ENCODE measurements at places on chromosomes 2 and 18.

DNA sequence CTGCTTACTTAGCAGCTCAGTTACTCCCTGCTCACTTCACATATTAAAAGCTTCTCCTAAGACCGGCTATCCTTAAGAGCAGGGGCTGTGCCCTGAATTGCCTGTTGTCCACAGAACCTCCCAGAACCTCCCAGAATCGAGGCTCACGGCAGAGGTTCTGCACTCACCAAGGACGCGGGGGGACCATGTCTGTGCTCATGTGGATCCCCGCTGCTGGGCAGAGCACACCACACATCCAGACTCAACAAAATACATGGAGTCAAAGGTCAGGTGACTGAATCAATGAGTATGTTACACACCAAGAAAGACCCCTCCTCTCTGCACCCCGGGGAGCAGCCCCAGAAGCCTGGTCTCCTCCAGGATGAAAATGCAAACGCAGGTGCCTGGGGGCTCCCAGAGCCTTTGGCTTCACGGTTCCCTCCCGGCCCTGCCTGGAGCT lies 149.0 kb downstream of the MBP start:
- no peak for DNase-seq

DNA sequence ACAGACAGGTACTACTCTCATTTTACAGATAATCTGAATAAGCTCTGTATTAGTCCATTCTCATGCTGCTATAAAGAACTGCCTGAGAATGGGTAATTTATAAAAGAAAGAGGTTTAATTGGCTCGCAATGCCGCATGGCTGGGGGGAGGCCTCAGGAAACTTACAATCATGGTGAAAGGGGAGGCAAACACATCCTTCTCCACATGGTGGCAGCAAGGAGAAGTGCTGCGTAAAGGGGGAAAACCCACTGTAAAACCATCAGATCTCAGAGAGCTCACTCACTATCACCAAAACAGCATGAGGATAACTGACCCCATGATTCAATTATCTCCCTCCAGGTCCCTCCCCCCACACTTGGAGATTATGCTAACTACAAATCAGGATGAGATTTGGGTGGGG lies 254.4 kb downstream of the KCNE4 start:
- no peak for DNase-seq

DNA sequence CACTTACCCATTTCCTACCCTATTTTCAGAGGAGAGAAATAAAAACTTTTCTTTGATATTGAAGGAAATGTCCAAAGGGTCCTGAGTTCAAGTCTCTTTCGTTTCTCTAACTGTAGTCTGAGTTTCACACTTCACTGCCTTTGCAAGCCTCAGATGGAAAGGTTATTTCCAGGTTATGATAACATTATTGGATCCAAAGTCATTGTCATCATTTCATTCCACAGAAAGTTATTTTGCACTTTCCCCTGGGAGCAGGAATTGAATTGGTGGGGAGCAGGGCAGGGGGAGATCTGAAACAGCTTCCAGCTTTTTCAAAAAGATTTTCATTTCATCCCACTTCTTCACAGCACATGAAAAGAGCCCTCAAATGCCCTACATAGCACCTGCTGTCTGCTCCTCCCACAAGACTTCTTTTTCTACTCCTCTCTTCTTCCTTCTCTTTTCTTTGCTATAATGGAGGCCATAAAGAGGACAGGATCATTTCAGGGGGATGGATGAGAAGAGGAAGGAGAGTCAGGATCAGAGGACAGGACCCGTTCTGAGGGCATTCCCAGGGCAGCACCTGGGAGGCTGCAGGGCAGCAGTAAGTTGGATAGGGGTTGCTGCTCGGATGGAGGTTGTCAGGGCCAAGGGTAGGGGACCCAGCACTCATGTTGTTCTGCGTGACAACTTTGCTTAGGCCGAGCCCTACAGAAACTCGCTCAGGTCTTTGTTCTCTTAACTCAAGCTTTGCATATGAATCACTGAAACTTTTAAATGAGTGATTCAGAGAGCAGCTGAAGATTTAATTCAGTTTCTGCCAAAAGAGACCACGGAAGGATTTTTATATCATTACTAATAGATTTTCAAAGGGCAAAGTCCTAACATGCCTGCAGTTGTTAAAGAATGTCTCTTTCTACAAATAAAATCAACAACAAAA lies 11.4 kb upstream of the GALNT5 start:
- no peak for DNase-seq

GRCh38 chr2:241036964-241037421 lies 38.6 kb downstream of the SNED1 start:
- DNase-seq: no peak

- DNase-seq: no peak
Measured at GRCh38 chr18:58977801-58978200, 113.1 kb downstream of the ZNF532 start.

GRCh38 chr18:64052772-64053171 lies 82.9 kb downstream of the SERPINB8 start:
- no peak for DNase-seq

- no peak for DNase-seq
Measured at GRCh38 chr2:241801611-241802420, 7.2 kb upstream of the NEU4 start.

DNA sequence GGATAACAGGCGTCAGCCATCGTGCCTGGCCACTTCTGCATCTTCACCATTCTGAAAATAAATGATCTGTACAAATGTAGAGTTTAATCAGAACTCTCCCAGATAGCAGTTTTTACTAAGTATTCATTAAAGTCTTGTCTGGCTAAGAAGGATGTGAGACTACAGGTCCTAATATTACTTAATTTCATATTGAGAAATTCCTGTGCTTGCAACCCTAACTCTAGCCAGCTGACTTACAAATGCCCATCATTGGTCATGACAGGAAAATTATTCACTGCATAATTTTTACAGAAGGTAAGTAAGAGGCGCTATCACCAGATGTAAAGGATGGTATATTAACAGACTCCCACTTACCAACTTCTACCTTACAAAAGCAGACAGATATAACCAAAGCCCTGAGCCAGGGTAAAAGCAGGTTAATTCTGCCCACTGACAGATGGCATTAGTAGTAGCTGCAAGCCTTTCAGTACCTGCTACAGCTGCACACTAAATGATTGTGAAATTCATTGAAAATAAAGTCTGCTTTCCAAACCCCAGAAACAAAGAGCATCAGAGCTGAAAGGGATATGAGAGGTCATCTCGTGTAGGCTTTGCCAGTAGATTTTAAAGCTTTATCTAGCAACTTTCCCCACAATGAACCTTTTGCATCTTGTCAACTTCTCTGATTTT lies 271.3 kb upstream of the STON1 start:
- DNase-seq: no peak

- DNase-seq: no peak
Measured at GRCh38 chr2:181185421-181185820, 205.0 kb downstream of the UBE2E3 start.

DNA sequence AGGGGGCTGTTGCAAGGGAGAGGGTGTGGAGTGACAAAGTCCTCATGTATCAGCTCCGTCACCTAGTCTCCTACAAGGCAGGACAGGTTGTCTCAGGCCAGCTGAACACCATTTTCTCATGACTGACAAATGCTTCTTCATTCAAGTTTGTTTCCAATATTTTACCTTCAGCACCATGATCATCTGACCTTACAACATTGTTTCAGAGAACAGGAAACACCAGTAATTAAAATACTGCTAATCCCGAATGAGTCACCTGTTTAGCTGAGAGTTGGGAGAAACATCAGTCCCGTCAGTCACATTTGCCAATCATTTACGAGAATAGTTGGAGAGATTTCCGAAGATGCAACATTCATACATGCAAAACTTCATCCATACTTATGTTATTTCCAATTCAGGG lies 25.7 kb upstream of the SP5 start:
- DNase-seq: no peak

DNA sequence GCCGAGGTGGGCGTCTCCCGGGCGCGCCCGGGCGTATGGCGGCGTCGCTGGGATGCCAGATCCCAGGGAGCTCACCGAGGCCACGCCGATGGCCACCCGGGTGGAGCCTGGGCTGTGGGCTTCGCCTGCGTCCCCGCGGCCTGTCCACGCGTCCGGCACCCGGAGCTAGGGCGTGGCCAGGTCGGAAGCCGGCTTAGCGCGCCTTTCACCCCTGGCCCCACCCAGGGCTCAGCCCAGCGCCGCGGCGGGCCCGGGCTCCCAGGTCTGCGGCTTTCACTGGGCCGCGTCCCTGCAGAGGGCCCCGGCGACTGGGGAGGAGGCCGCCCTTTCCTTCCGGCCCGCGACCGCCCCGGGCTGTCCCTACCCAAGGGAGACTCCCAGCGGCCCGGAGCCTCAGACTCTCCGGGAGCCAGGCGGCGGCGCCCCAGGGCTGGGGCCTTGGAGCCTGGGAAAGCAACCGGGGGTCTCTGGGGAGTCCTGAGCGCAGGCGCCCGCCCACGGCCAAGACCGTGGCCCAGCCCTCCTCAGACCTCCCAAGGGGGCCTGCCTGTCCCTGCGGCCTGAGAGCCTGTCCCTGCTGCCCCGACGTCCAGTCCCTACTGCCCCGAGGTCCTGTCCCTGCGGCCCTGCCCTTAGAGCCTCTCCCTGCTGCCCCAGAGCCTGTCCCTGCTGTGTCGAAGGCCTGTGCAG lies 36.3 kb upstream of the ITM2C start:
- no peak for DNase-seq

GRCh38 chr2:26615336-26615859 lies 25.8 kb downstream of the CIB4 start:
- no peak for DNase-seq

DNA sequence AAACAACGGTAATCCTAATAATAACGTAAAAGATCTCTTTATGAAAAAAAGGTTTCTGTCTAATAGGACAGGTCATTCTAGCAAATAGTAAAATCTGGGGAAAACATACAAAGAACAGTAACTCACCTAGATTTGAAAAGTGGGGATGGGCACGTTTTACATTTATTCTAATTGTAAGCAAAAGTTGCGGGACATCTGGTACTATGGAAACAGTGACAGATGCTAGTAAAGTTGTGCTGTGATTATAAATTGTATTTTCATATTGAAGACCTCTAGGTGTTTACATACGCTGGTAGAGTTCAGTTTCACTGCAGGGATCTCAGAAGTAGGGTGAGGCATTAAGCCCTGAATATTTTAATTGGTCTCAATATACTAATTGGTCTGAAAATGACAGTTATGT lies 422.5 kb downstream of the DPP10 start:
- no peak for DNase-seq

DNA sequence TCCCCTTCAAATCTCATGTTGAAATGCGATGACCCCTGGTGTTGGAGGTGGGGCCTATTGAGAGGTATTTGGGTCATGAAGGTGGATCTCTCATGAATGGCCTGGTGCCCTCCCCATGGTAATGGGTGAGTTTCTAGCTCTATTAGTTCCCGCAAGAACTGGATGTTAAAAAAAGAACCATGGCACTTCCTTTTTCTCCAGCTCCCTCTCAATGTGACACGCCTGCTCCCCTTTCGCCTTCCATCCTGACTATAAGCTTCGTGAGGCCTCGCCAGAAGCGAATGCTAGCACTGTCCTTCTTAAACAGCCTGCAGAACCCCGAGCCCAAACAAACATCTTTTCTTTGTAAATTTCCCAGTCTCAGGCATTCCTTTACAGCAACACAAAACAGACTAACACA lies 303.2 kb upstream of the REV1 start:
- DNase-seq: no peak

GRCh38 chr2:168156661-168157060 lies 90.7 kb downstream of the STK39 start:
- DNase-seq: no peak

- DNase-seq: no peak
Measured at GRCh38 chr2:102592601-102593000, 26.8 kb upstream of the SLC9A2 start.

GRCh38 chr18:68447286-68447685 lies 267.6 kb downstream of the TMX3 start:
- no peak for DNase-seq

DNA sequence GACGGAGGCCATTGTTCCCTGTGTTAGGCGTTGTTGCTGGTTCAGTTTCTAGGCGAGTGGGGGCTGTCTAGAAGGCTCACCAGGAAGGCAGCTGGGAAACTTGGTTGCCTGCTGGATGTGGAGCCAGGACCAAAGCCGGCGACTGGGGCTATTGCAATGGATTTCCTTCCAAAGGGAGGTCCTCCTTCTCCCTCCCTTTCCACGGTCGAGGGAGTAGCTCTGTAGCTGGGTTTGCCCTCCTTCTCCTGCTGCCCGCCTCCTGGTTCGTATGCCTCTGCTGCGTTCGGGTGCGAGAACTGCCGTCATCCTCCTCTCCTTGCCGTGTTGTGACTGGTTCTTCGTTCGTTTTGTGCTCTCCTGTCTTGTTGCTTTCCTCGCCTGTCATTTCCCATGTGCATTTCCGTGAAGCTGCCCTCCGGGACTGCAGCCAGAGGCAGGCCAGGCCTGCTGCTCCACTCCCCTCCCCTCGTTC lies 203.4 kb downstream of the NEDD4L start:
- DNase-seq: no peak

DNA sequence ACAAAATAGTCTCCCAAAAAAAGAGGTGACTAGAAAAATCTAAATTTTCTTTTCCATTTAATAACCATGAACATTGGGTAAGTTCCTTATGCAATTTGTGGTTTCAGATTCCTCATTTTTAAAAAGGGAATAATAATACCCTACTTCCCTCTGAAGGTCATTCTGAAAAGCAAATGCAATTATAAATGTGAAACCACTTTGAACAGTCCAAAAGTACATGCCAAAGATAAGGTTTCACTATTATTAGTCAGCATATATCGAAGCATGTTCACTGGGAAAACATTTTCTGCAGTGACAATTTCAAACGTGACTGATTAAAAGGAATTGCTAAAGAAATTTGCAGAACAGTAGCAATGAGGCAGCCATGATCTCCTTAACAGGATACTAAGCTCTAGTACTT lies 100.1 kb upstream of the RNF152 start:
- DNase-seq: no peak

DNA sequence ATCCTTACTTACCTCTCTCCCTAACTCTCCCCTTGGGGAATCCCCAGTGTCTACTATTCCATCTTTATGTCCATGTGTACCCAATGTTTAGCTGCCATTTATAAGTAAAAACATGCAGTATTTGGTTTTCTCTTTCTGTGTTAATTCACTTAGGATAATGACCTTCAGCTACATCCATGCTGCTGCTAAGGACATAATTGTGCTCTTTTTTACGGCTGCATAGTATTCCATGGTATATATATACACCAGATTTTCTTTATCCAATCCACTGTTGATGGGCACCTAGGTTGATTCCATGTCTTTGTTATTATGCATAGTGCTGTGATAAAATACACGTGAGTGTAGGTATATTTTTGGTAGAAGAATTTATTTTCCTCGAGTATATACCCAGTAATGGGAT lies 24.3 kb upstream of the RIOK3 start:
- no peak for DNase-seq

DNA sequence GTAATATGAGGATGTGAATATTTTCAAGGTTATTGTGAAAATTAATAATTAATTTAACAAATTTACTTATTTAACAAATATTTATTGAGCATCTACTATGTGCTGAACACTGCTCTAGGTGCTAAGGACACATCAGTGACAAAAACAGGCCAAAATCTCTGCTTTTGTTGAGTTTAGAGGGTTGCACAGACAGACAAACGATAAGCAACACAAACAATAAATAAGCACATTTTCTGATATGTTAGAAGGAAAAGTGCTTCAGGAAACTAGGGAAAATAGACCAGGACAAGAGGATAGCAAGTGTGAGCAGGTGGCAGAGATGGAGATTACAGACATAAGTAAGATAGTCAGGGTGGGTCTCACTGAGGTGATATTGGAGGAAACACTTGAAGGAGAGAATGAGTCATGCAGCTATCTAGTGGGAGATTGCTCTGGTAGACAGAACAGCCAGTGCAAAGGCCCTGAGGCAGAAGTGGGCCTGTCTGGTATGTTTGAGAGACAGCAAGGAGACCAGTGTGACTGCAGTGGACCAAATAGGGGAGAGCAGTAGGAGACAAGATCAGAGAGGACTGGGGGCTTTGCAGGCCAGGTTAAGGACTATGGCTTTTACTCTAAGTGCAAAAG lies 38.3 kb downstream of the SFXN5 start:
- DNase-seq: no peak

Measured in NCI-H1436 treated with DMSO at 0.1 percent for 48 hours (cell line).